ENCODE measurements at places on chromosomes 1 and 21. TPM values are rescaled to one million over a fixed set of nuclear protein-coding genes. Genes with fewer than 3 reads are reported as not detected.

Gene SPTA1
- not detected for total RNA-seq

Gene SPRR2B
- not detected for total RNA-seq

Gene TPTE
- total RNA-seq = not detected

Gene PGLYRP3
- not detected for total RNA-seq

Gene FCGR1A
- total RNA-seq = not detected

Gene C1orf115
- total RNA-seq = 0.32 TPM

Gene CA6
- 2.3 TPM for total RNA-seq

Gene MIA3
- 59.2 TPM for total RNA-seq

Gene CYP4Z1
- not detected for total RNA-seq

Measured in T-helper 1 cell treated with Interleukin-12 subunit alpha and Interleukin-12 subunit beta and Interleukin-4 antibody, amounts not matched to agents 30 ng/mL and 1 ng/mL, for 36 hours (primary cell).